Right renal cortex interstitium (tissue), 3 donors: ENCODE measurements at places on chromosomes 11 and 22. TPM values are rescaled to one million over a fixed set of nuclear protein-coding genes. Genes with fewer than 3 reads are reported as not detected.
A peak's percentile ranks its signal among the peaks of the same experiment; 100 is the strongest.

DNA sequence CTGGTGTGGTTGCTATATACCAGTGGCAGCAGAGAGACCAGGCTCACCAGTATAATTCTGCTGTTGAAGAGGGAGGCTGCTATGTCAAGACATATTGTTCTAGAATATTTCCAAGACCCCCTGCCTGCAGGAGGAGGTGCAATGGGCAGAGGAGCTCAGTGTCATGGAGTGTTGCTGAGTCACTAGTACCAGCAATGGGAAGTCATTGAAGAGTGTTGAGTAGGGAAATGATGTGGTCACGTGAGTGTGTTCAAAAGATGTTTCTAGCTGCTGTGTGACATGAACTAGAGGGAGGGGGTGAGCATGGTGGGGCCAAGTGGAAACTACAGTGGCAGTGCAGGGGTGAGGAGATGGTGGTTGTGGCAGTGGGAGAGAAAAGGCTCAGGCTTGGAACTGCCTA is 76.3 kb upstream of the BIRC3 start:
- DNase-seq = no peak

DNA sequence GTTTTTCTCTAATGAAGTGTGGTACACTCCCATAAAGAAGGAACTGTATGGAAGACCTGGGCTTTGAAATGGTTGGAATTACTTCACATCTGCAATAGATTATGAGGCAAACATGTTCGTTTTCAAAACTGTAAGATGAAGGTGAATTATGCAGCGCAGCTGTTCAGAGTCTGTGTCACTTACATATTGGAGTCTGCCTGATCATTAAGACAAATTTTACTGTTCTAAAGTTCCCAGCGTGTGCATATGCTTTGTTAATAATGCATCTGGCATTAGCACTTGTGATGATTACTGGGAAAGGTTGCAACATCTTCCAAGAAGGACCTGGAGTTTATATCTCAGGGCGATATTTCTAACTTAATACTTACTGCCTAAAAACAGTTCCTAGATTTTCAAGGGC is 255.2 kb upstream of the ZC3H12C start:
- DNase-seq = no peak

- DNase-seq = no peak
Measured at GRCh38 chr11:69337211-69337721, 43.3 kb downstream of the MYEOV start.

DNA sequence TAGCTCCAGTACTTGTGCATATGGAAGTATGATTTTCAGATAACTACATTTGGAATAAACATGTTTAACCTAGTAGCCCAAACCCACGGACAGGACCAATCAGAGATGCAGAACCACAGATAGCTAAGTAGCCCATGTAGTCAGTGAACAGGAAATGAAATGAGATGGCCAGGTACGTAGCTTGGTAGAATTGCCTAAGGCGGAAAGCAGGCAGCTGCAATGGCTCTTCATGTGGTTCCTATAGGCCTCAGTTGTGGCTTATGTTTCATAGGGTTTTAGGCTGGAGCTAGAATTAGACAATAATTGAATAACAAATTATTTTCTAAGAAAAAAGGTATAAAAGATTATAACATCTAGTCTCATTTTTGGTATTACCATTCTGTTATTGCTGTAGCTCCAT is 86.4 kb upstream of the B3GNT6 start:
- no peak for DNase-seq

GRCh38 chr22:21101877-21102638 is 56.3 kb downstream of the LRRC74B start:
- no peak for DNase-seq

DNA sequence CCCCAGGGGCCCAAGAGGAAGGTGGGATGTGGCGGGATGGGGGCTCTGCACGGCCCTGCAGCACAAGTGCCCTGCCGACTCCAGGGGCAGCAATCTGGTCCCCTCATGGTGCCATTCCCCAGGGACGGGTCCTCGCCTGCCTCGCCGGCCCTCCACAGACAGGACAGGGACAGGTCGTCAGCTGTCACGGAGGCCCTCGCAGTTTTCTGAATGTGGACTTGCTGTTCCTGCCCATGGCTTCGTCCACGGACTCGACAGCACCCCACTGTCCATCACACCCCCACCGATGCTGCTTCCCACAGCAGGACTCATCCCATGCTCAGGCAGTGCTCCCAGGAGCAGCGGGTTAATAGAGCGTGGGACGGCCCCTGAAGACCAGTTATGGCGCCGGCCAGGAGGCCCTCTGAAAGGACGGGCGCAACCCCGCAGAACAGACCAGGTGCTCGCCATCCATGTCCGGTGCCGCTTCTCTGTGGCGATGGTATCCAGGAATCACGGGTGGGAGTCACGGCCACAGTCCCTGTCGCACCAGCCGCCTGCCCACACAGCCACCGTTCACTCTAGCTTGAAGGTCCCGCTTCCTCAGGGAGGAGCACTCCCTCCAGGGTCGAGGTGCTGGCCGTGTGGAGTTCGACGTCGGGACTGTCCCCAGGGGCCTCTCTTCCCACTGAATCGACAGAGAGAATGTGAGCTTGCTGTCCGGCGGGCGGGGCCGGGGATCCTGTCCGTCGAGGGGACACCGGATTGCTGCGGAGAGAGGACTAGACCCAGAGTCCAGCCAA is 18.5 kb upstream of the MUC2 start:
- no peak for DNase-seq

DNA sequence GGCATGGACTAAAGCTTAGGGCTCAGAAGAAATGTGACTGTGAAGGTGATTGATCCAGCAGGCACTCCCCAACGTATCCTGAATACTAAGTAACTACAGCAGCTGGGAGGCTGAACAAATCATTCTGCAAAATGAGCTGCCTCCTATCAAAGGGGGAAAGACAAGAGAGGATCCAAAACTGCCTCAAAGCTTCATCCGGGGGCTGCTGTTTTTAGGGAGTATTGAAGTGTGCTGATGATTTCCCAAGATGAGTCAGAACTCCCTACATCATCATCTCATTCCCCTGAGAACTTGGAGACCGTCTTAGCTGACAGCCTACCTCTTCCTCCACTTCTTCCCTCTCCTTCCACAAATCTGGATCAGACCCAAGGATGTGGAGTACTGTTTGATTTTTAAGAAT is 108.4 kb upstream of the GRAMD1B start:
- no peak for DNase-seq

DNA sequence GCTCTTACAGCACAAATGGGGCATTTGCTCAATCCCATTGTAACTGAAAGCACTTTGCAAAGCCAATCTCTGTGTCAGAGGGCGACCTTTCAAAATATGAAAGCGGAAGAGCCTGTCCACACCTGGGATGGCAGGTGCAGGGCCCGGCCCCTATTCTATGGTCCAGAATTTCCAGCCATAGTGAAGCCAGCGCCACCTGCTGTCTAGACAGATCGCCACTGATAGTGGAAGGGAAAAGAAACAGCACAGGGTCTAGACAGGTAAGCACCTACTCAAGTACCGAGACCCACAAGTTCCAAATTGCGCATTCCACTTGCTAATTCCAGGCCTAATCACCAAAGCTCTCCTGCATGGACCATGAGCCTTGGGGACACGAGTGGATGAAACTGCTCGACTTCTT is 141.4 kb downstream of the NTM start:
- no peak for DNase-seq

DNA sequence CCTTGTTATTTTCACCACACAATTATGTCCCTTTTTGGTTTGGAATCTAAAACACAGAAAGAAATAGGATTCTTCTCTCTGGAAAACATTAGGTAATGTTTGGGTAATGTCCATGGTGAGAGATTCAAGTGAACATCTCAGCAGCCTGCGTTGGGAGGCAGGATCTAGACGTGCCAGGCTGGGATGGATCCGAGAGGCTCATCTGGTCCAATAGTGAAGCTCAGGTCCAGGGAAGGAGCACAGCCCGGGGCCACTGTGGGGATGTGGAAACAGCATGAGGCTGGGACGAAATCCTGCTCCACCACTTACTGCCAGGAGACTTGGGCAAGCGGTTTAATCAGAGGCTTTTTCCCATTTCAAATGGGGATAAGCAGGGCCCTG is 109.9 kb downstream of the CSNK2A3 start:
- DNase-seq = no peak

DNA sequence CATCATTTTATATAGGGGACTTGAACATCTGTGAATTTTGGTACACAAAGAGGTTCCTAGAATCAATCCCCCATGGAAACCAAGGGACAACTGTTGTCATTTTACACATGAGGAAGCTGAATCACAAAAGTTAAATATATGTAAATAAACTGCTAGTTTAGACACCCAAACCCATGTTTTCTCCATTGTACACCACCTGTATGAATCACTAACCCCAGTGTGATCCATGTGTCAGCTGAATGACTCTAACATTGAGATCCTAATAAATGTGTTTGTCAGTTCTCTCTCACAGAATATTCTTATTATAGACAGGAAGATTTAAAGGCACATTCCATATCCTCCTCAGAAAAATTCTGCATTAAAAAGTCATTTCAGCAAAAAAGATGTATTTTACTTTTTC is 83.3 kb downstream of the ATG16L2 start:
- no peak for DNase-seq

- no peak for DNase-seq
Measured at GRCh38 chr11:87092159-87092558, 54.4 kb downstream of the TMEM135 start.

DNA sequence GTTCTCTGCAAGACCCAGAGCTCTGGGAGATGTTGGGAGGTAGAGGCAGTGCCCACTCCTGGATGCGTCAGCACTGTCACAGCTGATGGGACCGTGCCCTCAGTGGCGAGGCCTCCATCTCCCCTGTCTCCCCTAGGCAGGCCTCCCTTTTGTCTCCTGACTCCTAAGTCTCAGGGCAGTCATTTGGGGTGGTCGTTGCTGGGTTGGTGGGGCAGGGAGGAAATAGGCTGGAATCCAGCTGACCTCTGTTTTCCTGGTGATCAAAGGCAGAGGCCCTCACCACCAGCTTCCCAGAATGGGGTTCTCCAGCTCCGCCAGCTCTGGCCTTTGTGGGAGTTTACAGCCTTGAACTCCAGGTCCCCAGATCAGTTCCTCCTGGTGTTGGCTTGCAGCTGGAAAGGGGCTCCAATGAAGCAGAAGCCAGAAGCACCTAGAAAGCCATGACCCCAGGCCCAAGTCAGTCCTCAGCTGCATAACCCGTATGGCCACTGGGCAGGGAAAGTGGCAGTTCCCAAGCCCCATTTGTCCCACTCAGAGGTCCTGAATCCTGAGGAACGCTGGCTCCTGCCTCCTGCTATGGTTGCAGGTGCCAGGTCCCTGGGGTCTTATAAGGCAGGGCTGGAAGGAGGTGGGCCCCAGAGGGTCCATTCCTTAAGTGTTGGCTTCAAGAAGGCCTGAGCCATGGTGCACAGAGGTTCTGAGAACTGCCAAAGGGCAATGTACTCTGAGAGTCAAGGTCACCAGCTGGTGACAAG is 7.3 kb upstream of the FXYD2 start:
- DNase-seq = no peak

GRCh38 chr11:18749681-18750319 is 23.8 kb upstream of the IGSF22 start:
- DNase-seq = no peak

GRCh38 chr11:8328848-8329330 is 65.2 kb upstream of the LMO1 start:
- peak; percentile 65 for DNase-seq

DNA sequence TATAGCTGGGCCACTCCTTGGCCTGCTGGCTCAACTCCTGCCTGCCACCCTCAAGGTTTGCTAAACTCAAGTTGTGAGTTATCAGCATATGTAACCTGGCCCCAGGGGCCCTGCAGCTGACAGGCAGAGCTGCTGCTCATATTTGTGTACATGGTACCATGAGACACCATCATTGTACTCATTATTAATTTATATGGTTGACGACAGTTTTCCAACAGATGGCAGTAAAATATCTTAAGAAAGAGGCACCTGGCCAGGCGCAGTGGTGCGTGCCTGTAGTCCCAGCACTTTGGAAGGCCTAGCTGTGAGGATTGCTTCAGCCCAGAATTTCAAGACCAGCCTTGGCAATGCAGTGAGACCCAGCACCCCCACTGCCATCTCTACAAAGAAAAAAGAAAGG is 11.4 kb upstream of the DENND5A start:
- DNase-seq = no peak

DNA sequence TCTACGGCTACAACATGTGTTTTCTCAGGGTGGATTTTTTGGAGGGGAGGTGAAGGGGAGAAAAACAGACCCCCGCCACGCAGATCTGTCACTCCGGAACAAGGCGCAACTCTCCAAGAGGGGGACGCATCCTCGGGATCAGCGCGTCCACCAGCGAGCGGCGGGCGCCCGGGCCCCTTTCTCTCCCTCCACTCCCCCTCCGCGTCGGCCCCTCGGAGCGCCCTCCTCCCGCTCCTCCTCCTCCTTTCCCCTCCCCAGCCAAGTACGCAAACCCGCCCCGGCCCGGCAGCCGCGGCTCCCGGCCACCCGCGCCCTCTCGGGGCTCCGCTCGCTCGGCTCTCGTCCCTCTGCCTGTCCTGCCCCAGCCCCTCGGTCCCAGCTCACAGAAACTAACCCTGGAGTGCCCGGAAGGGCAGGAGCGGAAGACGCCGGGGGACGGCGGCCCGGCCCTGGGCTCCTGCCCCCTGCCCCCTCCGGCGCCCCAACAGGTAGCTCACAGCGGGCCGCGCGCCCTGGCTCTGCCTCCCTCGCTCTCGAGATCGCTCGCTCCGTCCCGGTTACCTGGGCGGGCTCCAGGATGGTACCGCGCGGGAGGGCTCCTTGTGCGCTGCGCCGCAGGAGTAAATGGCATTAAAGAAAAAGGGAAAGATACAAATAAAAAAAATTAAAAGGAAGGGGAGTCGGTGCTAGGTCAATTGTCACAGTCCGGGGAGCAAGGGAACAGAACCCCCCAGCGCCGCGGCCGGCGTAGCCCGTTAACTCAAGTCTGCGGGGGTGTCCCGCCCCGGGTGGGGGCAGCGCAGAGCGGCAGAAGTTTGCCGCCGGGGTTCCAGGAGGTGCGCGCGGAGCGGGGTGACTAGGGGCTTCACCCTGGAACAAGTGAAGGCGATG is 131.4 kb upstream of the C11orf58 start:
- no peak for DNase-seq

DNA sequence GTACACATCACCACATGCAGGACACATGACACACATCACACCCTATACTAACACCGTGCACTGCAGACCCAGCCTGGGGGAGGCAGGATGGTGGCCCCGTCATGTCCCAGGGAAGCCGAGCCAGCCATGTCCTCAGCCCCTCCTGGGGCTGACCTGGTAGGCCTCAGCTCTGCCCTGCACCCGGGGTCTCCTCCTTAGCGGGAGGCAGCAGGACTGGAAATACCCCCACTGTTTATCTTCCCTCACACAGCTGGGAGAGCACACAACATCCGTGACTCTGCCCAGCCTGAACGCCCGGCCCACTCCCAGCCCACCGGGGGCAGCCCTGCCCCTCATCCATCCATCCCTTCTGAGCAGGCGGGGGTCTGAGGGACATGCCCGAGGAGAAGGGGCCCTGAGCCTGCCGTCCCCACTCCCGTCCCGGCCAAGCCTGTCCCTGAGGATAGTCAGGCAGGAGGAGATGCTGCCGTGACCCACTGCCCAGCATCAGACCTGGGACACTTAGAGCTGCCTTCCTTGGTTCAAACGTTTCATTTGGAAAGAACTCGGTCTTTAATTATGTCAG is 945.0 kb downstream of the BRD1 start:
- DNase-seq = no peak

Gene IFITM10
- polyA plus RNA-seq = 0.11 TPM

Gene PARVG
- 2.3 TPM for polyA plus RNA-seq

Gene TBC1D10A
- 11.8 TPM for polyA plus RNA-seq

Gene KIAA1671
- polyA plus RNA-seq = 24.8 TPM

Gene KCNK4
- polyA plus RNA-seq = 0.13 TPM

Gene OSM
- polyA plus RNA-seq = not detected

Gene OR51B2
- polyA plus RNA-seq = not detected

Gene GLYAT
- 142 TPM for polyA plus RNA-seq

Gene BRSK2
- 0.49 TPM for polyA plus RNA-seq

Gene OR8D1
- polyA plus RNA-seq = not detected

Gene ZNF214
- 13.7 TPM for polyA plus RNA-seq

Gene SERHL2
- polyA plus RNA-seq = 5.6 TPM

Gene PKDREJ
- polyA plus RNA-seq = 0.37 TPM

Gene GDPD4
- 0.35 TPM for polyA plus RNA-seq

Gene PRODH
- polyA plus RNA-seq = 12.4 TPM
